SK-N-DZ (cell line): ENCODE measurements at places on chromosomes 12 and 14.

- no peak for DNase-seq
Measured at GRCh38 chr12:10126413-10126812, 3.6 kb downstream of the CLEC7A start.

DNA sequence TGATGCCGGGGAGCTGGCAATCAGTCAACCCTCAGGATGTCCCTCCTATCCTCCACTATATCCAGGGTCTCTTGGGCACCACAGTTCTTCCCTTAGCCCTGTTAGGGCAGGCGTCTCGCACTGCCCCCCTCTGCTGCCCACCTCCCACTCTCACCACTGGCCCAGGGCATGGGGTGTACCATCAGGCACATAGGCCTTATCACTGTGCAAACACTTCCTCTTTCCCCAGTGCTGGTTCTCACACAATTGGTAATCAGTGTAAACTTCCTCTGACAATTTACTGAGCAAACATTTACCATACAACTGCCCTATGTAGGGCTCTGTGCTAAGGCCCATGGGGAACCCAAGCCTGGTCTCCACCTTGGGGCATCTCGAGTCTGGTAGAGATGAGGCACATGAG, 20.1 kb upstream of the TMED10 start:
- DNase-seq = no peak

GRCh38 chr12:123030686-123031085, 50.2 kb downstream of the ARL6IP4 start:
- DNase-seq = no peak

DNA sequence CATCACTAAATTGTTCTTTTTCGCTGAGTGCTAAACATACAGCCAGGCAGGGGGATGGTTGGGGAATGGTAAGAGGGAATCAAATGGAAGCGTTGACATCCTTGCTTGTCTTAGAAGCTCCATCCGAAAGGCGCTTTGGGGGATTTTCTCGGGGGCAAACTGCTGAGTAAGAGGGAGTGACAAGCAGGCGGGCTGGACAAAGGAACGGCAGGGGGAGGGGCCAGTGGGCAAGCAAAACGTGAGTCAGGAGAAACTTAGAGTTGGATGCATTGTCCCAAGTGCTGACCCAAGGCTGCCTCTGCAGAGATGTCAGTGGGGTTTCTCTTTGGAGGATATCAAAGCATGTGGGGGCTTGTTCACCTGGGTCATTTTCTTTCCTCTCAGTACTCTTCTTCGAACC, 480.5 kb downstream of the VRK1 start:
- no peak for DNase-seq

- no peak for DNase-seq
Measured at GRCh38 chr14:30608533-30609006, 13.5 kb upstream of the SCFD1 start.

DNA sequence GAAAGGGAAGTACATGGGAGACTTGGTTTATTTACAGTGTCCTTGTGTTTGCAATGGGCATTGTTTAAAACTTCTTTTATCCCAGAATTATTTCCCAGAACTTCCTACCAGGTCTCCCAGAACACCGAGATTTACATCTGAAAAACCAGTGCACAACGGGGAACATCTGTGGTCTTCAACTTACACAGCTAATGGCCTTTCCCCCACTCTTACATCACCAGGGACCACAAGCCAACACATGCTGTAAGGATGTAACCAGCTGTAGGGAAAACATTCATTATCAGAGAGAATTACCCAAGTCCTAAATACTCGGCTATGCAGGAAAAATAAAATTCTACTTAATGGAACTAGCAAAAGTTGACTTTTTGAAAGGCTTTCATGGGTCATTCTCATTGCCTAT, 267.6 kb downstream of the DUSP6 start:
- no peak for DNase-seq

GRCh38 chr14:104994978-104995377, 9.4 kb downstream of the CLBA1 start:
- DNase-seq = no peak

DNA sequence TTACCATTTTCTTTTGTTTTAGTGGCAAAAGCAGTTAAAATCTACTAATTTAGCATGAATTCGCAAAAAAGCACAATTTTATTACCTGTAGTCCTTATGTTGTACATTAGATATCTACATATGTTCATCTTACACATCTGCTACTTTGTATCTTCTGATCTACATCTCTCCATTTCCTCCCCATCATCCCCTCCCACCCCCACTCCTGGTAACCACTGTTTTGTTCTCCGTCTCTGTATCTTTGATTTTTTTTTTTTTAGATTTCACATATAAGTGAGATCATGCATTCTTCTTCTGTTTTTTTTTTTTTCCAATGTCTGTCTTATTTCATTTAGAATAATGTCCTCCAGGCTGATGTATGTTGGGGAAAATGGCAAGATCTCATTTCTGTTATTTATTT, 922.7 kb downstream of the VRK1 start:
- no peak for DNase-seq

- no peak for DNase-seq
Measured at GRCh38 chr14:95536671-95537070, 1.8 kb downstream of the GLRX5 start.
